Activated CD4-positive, alpha-beta T cell treated with anti-CD3 and anti-CD28 coated beads for 4 hours (primary cell): ENCODE measurements at places on chromosomes 16 and 17.

DNA sequence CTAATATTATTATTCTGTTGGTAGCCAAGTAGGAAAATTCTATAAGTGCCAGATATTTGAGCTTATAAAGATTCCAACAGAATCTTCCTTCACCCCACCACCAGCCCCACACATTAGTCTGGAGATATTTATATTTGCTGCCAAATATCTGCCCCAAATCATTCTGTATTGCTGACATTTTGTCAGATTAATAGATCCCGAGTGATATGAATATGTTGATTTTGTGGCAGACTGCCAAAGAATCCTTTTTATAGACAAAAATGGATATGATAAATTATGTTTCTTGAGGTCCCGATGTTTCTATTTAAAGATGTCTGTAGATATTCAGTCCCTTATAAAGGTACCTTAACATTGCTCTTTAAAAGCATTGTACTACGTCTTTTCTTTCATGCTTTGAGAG lies 162.2 kb upstream of the KCNJ16 start:
- no peak for DNase-seq

DNA sequence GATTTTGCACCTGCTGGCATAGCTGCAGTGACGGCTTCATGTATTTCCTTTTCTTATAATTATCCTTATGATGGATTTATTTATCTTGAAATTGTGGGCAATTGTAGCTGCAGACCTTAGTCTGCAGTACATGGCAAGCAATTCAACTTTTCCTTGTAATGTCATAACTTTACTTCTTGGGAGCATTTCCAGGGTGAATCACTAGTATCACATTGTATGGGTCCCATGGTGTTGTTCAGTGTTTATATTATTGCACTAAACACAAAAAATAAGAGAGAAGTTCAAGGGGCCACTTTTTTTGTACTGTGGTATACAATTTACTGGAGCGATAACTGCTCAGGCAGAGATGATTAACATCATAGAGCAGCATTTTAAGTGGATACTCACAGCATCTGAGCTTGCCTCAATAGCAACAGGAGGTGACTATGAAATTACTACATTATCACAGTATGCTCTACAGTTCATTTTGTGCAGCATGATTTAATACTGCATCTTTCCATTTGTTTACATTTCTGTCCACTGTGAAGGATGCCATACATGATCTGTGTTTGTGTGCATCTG lies 169.5 kb downstream of the STX8 start:
- no peak for DNase-seq

DNA sequence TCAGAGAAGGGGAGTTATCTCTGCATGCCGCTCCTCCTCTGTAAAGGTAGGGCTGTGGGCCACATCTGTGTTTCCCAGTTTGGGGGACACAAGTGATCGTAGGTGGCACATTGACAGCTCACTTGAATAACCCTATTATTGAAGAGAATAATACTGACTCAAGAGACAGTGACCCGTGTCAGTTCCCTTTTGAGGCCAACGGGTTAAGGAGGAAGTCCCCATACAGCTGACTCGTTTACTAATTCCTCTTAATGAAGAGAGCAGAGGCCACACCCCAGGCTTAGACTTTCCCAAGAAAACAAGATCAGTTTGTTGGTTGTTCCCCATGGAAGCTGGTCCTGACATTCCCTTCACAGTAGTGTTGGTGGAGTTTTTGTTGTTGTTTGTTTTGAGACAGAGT lies 33.0 kb downstream of the IL4R start:
- DNase-seq: no peak

DNA sequence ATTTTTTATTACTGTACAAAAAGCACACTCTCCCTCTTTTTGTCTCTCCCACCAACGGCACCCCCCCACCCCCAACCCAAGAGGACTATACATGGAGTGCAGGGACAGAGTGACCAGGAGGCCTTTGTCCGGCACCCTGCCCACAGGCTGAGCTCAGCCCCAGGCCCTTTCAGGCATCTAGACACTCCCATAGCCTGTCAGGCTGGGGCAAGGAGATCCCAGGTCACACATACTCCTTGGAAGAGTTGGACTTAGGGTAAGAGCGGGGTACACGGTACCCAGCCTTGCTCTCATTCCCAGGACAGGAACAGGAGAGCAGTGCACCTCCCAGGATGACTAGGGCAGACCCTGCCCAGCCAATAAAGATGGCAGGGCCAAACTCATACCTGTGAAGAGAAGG lies 2.1 kb downstream of the CLDN7 start:
- DNase-seq: no peak

GRCh38 chr17:34578656-34579016 lies 746 bp upstream of the TMEM132E start:
- no peak for DNase-seq

- DNase-seq: no peak
Observed at GRCh38 chr16:72889616-72890582, 158.0 kb downstream of the ZFHX3 start.

DNA sequence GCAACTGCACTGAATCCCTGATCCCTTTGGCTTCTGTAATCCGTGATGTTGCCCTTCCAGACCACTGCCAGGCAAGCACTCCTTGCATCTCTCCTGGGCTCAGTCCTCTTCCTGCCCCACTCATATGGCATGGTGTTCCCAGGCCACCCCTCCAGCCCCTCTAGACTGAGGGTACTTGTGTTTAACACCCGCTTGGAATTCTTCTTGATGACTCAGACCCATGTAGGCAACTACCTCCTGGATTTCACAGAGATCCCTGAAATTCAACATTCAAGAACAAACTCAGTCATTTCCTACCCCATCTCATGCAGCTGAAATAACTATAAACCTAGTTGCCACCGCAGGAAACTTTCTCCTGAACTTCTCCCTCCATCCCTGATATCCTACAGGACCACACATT lies 541.9 kb upstream of the CDH11 start:
- DNase-seq: no peak

DNA sequence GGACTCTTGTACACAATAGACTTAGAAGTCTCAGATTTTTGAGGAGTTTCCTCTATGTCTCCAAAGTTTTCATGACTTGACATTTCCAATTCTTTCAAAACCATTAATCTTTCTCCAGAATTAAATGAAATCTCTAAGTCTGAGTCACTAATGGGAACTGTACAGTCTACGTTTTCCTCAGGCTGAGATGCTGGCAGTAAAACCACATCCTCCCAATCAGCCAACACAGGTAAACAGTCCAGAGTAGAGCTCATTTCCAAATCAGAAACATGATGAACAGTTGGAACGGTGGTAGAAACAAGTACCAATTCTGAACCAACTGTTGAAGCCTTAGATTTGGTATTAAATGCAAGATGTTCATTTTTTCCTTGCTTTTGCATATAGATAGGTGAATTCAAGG lies 7.9 kb downstream of the ERI2 start:
- DNase-seq: no peak

- DNase-seq: no peak
Observed at GRCh38 chr16:85915125-85915845, 16.3 kb downstream of the IRF8 start.

DNA sequence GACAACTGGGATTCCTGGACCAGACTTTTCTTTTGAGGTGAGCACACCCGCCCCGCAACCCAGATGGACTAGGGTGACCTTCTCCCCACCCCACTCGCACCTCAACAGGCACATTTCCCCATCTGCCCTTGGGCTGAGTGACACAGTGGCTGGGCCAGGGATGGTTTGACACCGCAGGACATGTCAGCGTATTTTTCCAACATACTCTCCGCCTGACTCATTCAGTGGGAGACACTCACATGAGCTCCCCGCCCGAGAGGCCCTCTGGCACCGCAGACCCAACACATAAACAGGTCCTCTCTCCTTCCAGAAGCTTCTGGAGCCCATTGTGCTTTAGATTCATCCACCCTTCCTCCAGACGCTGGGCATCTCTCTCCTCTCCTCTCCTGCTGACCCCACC lies 69.4 kb downstream of the ZDHHC7 start:
- no peak for DNase-seq

GRCh38 chr17:74431568-74432423 lies at the start of gene GPRC5C:
Gene GPRC5C, plus strand, starts transcription at chr17:74432088. Its CDS starts 7,689 bp downstream, at chr17:74439777.
- peak; percentile 50 for DNase-seq

DNA sequence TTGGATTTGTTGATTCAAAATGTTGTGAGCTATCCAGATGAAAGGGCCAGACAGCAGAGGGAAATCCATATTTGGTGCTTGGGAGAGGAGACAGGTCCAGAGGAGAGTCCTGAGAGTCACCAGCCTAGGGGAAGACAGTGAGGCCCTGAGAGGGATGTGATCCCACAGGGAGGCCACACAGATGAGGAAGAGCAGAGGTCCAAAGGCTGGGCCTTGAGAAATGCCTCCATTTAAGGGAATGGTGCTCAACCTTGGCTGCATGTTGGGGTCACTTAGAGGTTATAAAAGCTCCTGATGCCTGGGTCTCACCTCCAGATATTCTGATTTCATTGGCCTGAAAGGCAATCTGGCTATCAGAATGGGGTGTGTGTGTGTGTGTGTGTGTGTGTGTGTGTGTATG lies 194.9 kb downstream of the UTP18 start:
- no peak for DNase-seq

GRCh38 chr16:89281189-89281577 lies 63.7 kb downstream of the ZNF778 start:
- DNase-seq: no peak

DNA sequence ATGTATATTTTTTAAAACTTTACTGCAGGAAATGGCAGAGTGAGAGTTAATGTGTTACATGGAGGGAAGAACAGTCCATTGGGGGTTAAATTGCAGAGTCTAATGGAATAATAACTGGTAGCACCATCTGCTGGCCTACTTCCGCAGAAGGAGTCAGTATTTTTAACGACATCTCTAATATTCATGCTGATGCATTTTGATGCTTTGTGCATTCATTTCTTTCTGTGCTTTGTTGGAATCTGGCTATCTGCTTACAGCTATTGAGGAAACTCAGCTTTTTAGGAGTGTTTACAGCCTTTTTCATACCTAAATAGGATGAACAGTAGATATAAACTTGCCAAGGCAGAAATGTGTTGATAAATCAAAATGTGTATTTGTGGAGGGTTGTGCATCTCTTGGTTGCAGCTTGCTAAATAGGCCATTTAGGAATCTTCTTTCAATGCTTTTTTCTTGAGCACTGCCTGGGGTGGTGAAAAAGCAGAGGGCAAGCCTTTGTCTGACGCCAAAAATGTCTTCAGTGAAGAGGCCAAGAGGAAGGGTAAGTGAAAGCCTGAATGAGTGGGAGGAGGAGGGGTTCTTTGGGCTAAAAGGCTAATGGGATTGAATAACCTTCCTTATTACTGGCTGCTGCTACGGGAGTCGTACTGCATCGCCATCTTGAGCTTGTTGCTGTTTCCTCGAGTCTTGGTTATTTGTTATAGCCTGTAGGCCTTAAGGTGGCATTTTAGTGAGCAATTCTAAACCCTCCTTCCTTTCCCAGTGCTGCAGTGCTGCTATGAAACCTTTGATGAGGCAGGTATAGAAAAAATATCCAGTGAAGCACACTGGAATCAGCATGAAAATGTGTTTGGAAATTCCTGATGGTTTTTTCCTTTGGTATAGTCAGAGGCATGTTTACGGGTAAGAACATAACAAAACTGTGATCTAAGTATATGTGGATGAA lies 153.3 kb downstream of the CHD9 start:
- no peak for DNase-seq

DNA sequence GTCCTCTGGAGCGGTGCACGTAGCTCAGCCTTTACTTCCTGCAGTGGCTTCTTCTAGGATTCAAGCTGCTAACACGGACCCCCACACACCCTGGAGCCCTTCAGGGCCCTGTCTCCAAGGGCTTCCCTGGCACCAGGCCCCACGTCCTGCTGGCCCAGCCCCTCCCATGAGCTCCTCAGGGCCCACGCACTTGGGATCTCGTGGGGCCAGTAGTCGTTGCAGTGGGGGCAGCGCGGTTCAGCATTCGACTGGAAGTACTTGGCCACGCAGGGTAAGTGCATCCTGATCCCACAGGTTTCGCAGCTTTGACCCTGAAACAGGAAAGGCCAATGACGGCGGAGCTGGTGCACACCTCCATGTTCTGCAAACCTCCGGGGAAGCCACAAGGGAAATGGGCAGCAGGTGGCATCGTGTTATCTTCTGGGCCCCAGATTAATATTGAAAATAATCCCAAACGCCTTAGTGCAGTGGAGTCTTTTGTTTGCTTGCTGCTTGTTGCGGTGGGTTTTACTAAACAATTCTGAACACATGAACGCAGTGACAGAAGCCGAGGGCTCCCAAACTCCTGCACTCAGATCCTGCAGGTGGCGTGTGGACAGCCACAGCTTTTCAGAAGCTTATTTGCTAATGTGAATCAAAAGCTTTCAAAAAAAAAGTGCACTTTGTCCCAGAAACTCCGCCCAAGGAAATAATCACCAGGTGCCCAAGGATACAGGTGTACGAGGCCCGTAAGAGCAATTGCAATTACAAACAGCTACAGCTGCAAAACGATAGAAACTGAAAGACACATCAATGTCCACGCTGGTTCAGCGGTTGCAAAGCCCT lies 22.4 kb downstream of the KDM8 start:
- DNase-seq: no peak

- no peak for DNase-seq
Observed at GRCh38 chr17:29777663-29778062, 152.4 kb downstream of the SSH2 start.

- no peak for DNase-seq
Observed at GRCh38 chr16:11392041-11392581, 46.9 kb downstream of the RMI2 start.

GRCh38 chr17:28053725-28054124 lies 11.2 kb downstream of the NLK start:
- no peak for DNase-seq

GRCh38 chr17:55496094-55496881 lies 15.0 kb downstream of the SMIM36 start:
- DNase-seq: no peak

DNA sequence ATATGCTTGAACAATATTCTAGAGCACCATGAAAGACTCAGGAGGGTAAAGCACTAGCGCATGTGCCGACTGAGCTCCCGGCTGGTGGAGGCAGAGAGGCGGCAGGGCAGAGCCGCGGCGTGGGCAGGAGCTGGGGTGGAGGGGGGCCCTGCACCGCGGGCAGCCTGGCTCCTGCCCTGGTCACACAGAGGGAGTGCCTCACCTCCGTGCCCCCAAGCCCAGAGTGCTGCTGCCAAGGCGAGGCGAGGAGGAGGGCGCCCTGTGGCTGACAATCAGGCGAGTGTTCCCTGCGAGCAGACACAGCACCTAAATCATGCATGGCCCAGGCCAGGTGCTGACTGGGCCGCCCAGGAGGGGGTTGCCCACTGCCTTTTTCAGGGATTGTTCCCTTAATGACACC lies 105.8 kb upstream of the TNRC6C start:
- DNase-seq: no peak

- DNase-seq: no peak
Observed at GRCh38 chr16:49670627-49671026, 185.3 kb downstream of the ZNF423 start.

DNA sequence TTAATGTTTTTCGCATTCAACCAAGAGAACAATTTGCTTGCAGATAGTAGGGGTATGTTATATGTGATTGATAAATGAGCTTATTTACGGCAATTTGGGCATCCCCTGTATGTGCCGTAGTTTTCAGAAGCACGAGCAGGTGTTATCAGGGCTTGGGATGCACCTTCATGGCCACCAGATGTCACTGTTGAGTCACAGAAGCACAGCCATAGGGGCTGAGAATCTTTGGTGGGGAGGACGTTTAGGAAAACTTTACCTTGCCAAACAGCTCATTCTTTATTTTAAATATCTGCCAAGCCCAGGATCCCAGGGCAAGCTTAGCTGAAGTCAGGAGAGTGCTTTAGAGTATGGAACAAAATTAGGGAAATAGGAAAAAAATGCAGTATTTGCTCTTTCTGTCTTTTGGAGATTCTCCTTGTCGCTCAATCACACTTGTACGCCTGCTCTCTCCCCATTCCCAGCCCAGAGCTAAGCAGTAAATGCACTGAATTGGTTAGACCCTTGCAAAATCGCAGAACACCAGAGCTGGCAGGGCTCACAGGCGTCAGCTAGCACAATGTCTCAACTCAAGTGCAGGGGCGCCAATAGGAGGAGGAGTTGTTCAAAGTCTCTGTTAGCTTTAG lies 93.6 kb upstream of the MPHOSPH6 start:
- peak; percentile 31 for DNase-seq
